Cerebellum (tissue), 4 donors: ENCODE measurements at places on chromosomes 2 and 18.

- no peak for DNase-seq
These were observed 12.8 kb downstream of the CKAP2L start for GRCh38 chr2:112751451-112752197.

GRCh38 chr2:186459009-186459408 is 27.1 kb upstream of the ZC3H15 start:
- peak; percentile 4 for DNase-seq

GRCh38 chr2:95025406-95026319 is at the start of gene MAL:
Gene MAL (plus strand): TSS chr2:95025708. CDS start chr2:95025793, 85 bp downstream.
- DNase-seq = no peak

DNA sequence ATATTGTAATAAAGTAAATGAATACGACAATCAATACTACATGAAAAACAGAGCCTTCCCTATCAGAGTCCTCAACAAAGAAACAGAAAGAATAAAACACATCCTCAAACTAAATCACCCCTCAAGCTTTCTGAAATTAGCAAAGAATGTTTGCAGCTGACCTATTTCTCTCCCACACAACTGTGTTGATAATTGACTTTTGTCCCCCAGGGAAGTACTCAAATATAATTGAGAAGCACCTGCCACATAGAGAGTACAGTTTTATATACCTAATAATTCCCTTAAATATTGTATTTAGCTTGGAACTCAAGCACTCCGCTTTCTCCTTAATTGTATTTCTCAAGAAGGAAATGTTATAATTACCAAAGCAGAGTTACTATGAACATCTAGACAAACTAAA is 12.6 kb downstream of the CACNB4 start:
- DNase-seq = no peak

- DNase-seq = no peak
These were observed 183.3 kb upstream of the TRIB2 start for GRCh38 chr2:12533337-12534005.

DNA sequence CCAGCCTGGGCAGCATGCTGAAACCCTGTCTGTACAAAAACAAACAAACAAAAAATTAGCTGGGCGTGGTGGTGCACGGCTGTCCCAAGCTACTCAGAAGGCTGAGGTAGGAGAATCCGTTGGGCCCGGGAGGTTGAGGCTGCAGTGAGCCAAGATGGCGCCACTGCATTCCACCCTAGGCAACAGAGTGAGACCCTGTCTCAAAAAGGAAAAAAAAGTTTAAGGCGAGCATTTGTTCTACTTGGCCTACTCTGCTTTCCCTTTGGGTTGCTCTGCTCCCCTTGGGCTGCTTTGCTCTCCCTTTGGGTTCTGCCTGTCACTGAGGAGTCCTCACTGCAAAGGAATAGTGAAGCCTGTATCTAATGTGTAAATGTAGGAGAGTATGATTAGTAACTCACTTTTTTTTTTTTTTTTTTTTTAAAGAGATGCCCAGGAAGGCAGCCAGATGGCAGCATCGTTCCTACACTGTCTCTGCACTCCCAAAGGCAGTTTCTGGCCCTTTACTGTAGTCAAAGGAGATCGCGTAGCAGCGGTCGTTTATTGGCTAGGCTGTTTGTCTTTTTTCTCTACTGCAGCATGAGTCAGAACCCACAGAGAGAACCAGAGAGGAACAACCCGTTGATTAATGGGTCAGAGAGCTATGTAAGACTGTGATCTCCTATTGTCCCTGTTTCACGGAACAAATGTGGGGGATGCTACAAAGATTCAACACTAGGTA is 118.3 kb upstream of the CWC22 start:
- DNase-seq = peak; percentile 76

DNA sequence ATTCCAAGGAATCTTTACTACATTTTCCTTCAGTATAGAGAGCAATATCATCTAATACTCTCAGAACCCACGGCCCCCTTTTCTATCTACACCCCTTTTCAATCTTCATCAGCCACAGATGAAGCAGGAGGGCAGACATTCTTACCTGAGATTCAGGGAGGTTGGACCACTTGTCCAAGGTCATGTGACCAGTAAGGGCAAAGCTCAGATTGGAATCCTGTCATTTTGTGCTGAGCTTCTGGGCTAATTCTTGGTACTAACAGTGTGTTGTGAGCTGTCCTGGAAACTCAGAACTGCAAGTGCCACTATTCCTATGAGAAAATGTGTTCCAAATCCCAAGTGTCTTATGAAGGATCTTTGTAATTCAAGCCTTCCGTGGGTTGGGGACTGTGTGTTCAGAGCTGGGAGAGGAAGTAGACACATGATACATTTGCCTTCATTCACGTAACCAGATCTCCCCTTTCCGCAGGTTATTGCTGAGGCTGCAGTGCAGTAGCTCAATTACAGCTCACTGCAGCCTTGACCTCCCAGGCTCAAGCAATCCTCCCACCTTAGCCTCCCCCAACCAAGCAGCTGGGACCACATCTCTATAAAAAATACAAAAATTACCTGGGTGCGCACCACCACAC is 3.3 kb downstream of the CHRNA1 start:
- no peak for DNase-seq

DNA sequence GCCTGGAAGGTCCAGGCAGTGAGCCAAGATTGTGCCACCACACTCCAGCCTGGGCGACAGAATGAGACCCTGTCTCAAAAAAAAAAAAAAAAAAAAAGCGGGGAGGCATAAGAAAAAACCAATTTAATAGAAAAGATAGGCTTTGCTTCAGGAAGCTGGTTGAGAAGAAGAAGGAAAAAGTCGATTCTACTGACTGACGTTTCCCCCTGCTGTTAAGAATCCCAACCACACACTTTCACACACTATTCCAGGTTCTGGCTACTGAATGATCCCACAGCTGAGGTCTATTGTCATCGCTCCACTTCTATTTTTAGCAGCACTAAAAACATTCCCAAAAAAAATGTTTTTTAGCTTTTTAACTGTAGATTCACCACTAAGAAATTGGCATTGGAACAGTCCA is 6.7 kb upstream of the CHCHD5 start:
- DNase-seq = no peak

DNA sequence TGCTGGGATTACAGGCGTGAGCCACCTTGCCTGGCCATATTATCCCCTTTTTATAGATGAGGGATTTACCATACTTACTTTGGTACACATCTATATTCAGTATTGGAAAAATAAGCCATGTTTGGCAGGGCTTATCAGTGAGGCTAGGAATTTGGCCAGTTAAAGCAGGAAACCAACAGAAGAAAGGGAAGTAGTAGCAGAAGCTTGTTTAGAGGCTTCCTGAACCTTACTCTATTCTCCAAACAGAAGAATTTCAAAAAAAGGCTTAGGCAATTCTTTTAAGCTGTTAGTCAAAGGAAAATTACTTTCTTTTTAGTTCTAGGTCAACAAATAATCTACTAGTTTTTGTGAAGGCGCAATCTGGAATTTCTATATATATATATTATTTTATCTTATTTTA is 3.2 kb upstream of the GLS start:
- no peak for DNase-seq

DNA sequence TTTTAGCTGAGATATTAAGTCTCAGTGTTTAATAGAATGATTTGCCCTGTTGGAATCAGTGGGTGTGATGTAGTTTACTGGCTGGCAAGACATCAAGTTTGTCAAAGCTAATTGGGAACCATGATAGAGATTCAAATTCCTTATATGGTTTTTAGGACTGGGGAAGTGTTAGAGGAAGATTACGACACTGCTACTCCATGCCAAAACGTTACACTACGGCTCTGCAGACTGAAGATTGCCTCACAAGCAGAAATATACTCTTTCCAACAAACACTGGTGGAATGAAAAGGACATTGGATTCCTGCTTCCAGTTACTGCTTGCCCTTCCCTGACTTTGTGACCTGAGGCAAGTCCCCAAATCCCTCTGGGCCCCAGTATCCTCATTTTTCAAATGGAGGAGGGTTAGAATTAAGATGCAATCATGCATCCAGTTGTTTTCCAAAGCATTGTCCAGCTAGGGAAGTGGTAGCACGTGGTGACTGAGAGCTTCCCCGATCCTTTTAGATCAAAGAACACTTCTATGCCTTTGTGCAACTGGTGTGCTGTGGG is 147.6 kb downstream of the CDC42EP3 start:
- DNase-seq = no peak

DNA sequence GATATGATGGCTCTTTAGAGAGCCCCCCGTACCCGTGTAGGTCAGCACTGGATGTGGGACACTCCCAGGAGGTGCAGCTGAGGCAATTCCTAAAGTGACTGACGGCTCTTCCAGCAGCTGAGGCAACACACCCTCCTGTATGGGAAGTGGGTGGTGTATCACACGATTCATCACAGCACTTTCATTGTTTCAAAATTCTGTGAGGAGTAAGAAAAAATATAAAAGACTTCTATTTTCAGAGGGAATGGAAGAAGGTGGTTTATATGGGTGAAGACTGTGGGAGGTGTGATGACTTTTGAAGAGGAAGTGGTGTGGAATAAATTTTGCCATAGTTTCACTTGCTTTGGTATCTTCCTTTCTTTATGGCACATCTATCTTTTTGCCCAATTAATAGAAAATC is 22.3 kb downstream of the QPCT start:
- DNase-seq = no peak

DNA sequence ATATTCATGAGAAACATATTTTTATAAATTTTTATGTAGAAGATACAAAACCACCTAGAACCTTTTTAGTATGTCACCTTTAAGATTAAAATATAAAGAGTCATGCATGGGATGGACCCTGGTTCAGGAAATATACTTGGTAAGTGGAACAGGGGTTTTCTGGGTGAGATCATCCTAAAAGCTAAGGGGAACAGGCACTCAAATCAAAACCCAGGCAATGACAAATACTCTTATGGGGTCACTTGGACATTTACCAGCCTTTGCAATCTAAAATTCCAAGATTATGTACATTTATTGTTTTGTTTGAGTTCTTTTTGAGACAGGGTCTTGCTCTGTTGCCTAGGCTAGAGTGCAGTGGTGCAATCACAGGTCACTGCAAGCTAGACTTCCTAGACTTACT is 65.8 kb downstream of the SGPP2 start:
- no peak for DNase-seq

DNA sequence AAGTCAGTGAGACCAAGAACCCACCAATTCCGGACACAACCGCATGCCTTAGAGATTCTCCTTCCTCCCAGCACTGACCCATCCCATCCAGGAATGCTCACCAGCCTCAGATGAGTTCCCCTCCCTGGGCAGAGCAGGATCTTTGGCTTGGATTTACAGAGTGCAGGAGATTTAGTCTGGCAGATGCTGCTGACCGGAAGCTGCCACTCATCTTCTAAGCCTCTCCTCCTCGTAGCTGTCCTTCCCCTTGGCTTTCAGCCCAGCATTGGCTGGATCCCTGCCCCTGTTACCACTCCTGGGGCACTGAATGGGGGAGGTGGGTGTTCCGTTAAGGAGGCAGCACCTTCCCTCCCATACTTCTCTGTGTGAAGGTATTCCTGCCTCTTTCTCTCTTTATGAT is 53.2 kb downstream of the VWA3B start:
- DNase-seq = no peak

DNA sequence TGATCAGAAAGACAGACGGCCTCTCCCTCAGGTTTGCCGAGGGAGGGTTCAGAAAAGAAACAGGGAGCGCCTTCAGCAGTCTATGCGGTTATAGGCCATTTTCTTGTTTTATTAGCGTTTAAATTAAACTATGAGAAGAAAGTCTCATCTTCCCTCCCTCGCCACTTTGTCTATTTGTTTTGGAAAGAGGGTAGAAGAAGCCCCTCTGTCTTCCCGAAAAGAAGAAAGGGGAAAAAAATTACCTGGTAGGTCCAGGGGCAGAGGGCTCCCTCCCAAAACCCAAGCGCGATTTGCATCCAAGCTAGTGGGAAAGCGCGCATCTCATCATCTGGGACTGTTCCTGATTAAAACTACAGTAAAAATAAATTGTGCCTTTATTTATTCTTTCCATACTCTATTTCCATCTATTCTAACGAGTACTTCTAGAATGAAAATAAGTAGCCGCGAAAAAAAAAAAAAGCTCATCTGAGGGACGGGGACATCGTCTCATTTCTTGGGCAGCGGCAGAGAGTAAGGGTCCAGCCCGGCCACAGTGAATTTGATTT is 2.4 kb downstream of the PAX8 start:
- no peak for DNase-seq

GRCh38 chr18:36141576-36141975 is 11.9 kb downstream of the ELP2 start:
- no peak for DNase-seq

DNA sequence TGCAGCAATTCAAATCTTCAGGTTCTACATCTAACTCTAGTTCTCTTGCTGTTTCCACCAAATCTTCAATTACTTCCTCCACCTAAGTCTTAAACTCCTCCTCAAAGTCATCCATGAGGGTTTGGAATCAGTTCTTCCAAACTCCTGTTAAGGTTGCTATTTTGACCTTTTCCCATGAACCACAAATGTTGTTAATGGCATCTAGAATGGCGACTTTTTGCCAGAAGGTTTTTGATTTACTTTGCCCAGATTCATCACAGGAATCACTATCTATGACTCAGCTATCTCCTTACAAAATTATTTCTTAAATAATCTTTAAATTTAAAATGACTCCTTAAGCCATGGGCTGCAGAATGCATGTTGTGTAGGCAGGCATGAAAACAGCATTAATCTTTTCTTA is 368.9 kb upstream of the TNP1 start:
- DNase-seq = no peak

GRCh38 chr2:67574230-67574629 is 177.1 kb downstream of the ETAA1 start:
- DNase-seq = no peak

DNA sequence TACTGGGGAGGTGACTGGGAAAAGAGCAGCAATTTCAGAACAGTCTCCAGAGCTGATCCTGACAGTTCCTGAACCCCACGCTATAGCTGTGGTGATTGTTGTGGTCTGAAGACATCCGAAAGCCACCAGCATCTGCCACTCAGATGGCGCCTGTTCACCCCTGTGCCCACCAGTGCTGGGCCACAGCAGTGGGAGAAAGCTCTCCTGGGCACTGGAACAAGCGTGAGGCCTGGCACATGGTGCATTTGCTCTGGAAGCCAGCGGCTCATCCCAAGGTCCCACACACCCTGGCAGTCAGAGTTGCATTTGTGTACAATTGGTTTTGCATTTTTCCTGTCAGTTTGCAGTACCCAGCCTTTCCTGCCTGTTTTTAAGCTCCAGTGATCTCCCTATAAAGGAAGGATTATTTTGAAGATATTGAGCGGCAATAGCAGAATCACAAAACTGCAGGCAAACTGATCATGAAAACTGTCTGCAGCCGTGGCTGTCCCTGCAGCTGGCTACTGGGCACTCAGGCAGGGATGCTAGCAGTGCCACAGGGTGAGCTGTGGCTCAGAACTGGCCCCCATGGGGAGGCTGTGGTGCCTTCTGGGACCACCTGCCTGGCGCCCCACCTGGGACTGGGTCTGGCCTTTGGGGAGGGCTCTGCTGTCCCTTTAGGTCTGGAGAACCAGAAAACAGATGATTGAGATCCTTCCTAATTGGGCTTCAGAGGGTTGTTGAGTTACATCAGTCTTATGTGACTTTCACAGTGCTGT is 30.1 kb downstream of the IMPA2 start:
- no peak for DNase-seq

GRCh38 chr18:53946594-53946993 is 277.9 kb downstream of the MBD2 start:
- no peak for DNase-seq
